Mesenteric fat pad (tissue), 1 donor: ENCODE measurements at places on chromosomes 4 and X. TPM values are rescaled to one million over a fixed set of nuclear protein-coding genes. Genes with fewer than 3 reads are reported as not detected.
A peak's percentile ranks its signal among the peaks of the same experiment; 100 is the strongest.

SSX4B gene
- total RNA-seq: not detected

AFM gene
- not detected for total RNA-seq

AREG gene
- total RNA-seq: 41.0 TPM

RAB39B gene
- 0.13 TPM for total RNA-seq

ADGRG2 gene
- 7.1 TPM for total RNA-seq

GUCY1B1 gene
- total RNA-seq: 5.0 TPM

MAGEA2B gene
- not detected for total RNA-seq

IBSP gene
- total RNA-seq: not detected

TMLHE gene
- total RNA-seq: 20.5 TPM

FHIP1A gene
- total RNA-seq: 0.10 TPM

GRCh38 chrX:9797384-9798360 is 11.4 kb downstream of the SHROOM2 start:
- DNase-seq: no peak

GRCh38 chr4:102469806-102470205 is 31.4 kb upstream of the NFKB1 start:
- DNase-seq: no peak

GRCh38 chr4:88457307-88458103 is 586 bp downstream of the HERC5 start:
- no peak for DNase-seq

DNA sequence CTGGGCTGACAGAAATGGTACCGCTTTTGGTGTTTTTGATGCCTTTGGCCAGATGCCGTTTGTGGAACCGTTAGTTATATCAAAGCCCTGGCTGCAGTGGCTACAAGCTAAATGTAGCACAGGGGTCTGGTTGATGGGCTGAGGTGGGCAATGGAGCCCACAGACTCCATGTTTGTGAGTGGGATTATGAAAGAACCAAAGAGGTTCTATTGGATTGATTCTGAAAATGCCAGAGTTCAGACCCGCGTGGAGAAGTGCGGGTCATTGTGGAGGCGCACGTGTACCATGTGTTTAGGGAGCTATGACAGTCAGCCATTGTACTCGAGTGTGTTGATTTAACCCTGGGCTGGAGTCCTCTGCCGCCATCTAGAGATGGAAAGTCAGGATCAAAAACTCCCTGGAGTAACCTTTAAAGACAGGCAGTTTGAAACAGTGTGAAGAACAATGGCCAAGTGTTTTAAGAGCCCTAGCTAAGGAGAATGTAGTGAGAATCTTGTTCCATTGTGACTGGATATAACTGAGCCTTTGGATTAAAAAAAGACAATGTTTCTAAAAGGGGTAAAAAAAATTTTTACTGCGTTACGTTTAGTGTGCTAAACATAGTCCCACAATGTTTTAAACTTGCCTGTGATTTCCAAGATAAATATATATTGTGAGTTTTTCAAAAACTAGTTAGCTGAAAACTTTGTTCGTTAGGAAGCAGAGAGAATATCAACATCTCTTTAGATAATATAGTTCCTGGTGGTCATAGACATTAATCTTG is 12.7 kb downstream of the ART3 start:
- DNase-seq: no peak

GRCh38 chr4:125105561-125105960 is 209.2 kb upstream of the FAT4 start:
- DNase-seq: no peak

GRCh38 chrX:54043541-54044125 is 640 bp downstream of the PHF8 start:
- no peak for DNase-seq

- no peak for DNase-seq
Observed at GRCh38 chr4:67546004-67546356, 677 bp upstream of the CENPC start.

DNA sequence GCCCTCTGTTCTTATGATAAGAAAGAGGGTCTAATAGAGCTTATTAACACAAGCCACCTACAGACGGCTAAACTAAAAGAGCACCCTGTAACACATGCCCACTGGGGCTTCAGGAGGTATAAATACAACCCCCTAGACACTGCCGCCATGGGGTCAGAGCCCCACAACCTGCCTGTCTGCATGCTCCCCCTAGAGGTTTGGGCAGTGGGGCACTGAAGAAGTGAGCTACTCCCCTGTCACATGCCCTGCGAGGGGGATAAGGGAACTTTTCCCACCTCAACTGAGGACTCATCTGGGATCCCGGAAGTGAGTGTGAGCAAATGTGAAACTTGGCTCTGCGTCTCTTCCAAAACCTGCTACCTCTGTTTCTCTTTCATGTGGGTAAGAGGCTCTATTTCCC is 334.5 kb downstream of the ADAM29 start:
- DNase-seq: no peak

GRCh38 chr4:45345558-45345957 is 619.2 kb upstream of the GNPDA2 start:
- DNase-seq: no peak

GRCh38 chrX:53114864-53115549 is 21.1 kb downstream of the KANTR start:
- no peak for DNase-seq

DNA sequence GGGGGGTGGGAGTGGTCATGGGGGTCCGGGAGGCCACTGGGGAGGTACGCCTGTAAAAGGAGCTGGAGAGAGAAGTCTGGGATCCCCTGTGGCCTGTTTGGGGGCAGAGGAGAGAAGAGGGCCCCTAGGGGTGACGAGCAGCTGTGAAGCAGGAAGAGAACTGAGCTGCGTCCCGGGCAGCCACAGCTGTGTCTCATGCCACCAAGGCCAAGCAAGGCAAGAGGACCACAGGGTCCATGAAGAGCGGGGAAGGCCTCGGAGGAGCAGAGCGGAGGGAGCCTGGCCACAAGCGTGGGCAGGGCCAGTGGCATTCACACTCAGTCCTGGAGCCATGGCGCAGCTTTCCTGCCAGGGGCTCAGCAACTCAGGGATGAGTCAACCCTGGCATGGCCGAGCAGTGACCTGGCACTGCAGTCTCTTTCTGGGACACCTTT is 13.6 kb upstream of the NAT8L start:
- DNase-seq: peak; percentile 79

GRCh38 chr4:108561116-108561515 is 59.3 kb upstream of the RPL34 start:
- DNase-seq: no peak

GRCh38 chrX:3748052-3748559 is 34.7 kb upstream of the PRKX start:
- DNase-seq: no peak

DNA sequence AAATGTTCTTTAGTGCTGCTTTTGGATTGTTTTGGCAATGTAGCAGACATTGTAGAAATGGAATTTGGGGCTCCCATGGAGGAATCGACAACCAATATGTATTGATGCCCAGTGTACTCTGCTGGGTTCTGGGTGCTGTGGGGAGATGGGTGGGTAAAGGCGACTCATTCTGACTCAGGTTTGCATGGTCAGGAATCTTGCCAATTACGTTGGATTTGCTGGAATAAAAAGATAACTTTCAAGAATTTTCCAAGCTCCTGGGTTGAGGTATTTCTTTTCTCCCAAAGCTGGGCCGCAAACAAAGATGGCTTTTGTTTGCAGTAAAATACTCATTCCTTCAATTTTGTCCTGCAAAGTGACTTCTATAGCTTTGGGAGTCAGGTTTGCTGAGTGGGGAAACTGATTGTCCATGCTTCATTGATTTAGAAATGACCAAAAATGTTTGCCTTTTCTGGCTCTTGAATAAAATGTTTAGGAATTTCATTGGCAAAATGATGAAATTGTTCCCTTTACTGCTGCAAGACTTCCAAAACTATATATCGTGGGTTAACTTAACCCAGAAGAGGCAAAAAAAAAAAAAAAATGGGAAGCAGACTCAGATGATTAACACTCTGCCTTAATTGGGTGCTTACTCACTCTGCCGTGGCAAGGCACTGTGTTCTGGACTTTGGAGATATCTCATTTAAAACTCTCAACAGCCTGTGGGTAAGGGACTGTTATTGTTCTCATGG is 57.0 kb downstream of the RTL9 start:
- DNase-seq: no peak

- no peak for DNase-seq
Observed at GRCh38 chr4:129326571-129327460, 230.9 kb downstream of the C4orf33 start.

GRCh38 chr4:1208970-1209704 is 36.8 kb upstream of the SPON2 start:
- no peak for DNase-seq

GRCh38 chrX:17882680-17883079 is 21.6 kb upstream of the RAI2 start:
- DNase-seq: no peak

- DNase-seq: no peak
Observed at GRCh38 chr4:159367781-159368080, 264.9 kb downstream of the RAPGEF2 start.

DNA sequence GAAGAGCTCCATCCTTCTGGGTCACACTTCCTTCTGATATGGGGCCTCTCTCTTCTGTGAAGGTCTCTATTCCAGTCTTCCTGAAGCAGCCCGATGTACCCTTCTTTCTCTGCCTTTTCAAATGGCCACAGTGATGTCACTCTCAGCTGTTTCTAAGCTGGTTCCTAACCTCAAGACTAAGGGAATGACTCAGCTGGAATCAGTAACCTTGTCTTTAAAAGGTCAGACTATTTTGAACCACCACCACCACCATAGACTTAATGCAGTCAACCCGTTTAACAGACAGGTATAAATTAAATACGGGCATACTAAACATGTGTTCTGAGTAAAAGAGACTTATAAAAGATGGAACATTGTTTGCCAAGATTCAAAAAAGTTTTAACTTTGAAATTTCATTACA is 121.0 kb downstream of the PPA2 start:
- DNase-seq: no peak

- DNase-seq: no peak
Observed at GRCh38 chrX:44873415-44874276, 658 bp downstream of the KDM6A start.

- no peak for DNase-seq
Observed at GRCh38 chrX:39736216-39737211, 361.2 kb downstream of the BCOR start.

- no peak for DNase-seq
Observed at GRCh38 chr4:26331380-26331950, 10.7 kb downstream of the RBPJ start.
